ENCODE measurements at places on chromosomes 1 and 21. TPM values are rescaled to one million over a fixed set of nuclear protein-coding genes. Genes with fewer than 3 reads are reported as not detected.

DDR2 gene
- 0.09 TPM for polyA plus RNA-seq

GON4L gene
- polyA plus RNA-seq = 42.9 TPM

GRCh38 chr21:33278721-33279120, 12.6 kb downstream of the IL10RB start:
- DNase-seq = no peak

DNA sequence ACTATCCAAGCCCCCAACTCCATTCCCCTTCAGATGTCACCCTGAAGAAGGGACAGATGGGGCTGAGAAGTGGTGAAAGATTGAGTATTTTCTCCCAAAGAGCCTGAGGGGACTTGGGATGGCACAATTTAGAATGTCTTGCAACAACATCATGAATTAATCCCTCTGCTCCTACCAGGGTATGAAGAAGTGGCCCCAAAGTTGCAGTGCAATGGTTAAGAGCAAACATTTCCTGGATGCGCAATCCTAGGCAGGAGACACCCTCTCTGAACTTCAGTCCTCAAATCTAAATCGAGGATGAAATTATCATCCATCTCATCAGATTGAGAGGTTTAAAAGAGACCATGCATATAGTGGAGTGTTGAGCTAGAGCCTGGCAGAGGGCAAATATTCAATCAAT, 28.6 kb upstream of the CITED4 start:
- no peak for DNase-seq

- DNase-seq = no peak
These were observed 67.2 kb upstream of the CCDC190 start for GRCh38 chr1:162928141-162928540.
